ENCODE measurements at places on chromosomes 12 and 14.

DNA sequence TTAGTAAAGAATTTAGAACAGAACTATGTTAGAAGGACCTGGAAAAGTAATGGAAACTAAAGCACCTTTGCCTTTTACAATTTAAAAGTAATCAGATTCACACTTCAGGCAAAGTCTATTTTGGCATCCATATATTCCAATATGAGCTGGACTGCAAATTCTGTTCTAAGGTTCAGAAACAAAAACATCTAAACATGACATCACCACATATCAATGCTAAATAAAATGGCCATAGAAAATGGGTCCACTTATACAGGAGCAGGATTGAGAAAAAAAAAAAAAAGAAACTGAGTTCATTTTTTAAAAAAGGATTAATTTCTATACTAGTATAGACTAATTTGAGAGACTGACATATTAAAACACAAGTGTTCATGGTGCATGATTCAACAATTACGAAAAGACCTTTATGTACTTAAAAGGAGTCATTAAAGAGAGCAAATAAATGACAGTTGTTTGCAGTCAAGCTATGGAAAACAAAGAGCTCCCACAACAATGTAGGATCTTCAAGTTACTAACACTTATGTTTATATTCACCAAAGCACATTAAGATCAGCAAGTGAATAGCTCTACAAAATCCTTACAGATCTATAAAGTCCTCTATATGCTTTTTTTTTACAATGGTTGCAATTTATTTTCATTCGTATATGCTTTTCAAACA is 45.7 kb downstream of the DICER1 start:
- DNase-seq, result no peak

DNA sequence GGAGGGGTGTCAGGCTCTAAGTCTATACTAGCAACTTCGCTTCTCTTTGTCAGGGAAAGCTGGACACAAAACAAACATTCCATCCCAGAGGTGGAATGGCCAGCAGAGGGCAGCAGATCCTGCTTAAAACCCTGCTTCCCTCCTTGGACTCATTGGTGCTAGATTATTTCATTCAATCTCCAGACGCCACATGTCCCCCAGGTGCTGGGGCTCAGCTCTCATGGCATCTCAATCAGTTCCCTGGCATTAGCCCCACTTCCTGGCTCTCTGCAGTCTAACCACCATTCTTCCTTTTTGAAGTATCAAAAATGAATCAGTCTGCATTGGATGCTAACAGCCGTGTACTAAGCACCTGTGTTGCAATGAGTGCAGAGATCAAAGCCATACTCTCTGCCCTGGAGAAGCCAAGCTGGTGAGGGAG is 8.1 kb upstream of the PPP1R1A start:
- no peak for DNase-seq

DNA sequence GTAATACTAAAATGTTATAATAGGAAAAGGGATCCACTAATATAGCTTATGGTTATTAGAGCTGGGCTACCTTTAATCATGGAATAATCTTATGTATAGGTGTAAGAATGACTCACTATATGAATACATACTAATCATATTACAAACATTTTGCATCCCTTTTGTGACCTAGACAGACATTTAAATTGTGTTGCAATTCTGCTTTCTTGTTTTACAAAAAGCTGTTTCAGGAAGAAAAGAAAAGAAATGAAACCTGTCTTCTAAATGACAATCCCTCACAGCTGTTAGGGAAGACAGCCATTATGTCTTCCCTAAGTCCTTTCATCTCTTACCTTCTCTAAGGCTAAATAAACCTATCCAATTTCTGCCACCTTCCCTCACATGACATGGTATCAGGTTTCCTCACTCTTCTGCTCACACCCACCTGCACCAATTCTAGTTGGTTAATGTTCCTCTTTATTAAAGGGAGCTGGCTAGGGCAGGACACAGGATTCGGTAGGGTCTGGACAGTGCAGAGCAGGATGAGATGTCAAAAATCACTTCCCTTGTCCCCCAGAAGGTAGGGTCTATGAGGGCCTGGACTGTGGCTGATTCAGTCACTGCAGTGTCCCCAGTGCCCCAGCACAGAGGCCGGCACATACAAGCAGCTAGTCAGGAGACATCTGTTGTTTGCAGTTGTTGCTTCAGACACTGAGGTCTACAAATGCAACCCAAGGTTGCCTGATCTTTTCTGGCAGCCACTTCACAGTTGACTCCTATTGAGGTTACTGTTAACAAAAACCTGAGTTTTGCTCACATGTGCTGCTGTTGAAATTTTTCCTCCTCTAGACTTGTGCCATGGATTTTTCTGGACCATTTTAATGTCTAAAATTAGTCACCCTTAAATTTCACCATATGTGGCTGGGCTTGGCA is 3.7 kb downstream of the DHRS7 start:
- DNase-seq, result no peak

GRCh38 chr12:23703051-23703450 is 246.4 kb downstream of the SOX5 start:
- DNase-seq, result no peak

DNA sequence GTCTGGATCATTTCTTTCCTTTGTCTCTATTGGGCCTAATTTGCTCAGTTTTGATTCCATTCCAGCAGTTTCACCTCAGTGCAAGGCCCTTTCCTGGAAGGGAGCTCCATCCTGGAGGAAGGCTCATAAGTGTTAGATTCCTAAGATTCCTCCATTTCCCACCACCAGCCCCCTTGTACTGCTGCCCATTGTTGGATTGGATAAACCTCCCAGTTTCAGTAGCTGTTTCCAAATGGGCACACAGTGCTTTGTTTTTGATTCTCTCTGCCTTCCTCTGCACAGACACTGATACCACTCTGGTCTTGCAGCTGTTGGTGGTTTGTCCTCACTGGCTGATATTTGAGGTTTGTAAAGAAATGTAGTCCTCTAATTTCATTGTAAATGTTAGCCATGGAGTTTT is 158.9 kb downstream of the SLC15A5 start:
- DNase-seq, result no peak

DNA sequence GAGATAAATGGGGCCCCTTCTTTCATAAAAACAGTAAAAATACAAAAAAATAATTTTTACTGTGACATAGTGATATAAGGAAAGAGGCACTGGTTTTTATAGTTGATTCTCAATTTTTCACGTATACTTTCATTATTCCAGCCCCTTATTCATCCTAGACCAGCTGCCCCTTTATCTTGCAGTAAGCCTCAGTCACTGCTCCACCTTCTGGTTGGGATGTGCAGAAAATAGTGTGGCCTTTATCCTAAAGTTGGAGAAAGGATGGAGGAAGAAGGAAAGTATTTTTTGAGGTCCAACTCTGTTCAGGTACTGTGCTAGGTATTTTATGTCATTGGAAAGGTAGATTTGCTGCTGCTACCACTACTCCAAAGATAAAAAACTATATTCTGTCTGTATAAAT is 172.7 kb downstream of the ANO6 start:
- DNase-seq, result no peak

GRCh38 chr14:94237046-94237445 is 56.0 kb downstream of the SERPINA10 start:
- DNase-seq, result no peak

DNA sequence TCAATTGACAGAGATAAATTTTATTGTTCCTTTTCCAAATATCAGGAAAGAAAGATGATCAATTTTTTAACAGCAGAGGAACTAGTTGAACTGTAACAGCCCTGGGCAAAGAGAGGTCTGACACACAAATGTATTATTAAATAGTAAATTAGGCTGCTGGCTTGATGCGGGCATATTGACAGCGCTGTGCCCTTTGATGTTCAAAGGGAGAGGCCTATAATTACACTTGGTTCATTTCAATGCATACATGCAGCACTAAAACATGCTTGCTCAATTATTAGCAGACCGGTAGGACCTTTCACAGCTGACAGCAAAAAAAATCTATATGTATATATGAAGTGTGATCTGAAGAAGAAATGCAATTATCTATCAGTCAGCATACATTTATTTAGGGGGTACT is 219.8 kb downstream of the SLC2A13 start:
- DNase-seq, result no peak

Data from naive B cell (primary cell).